Colonic mucosa (tissue), 4 donors: ENCODE measurements at places on chromosomes 3 and 15.
A peak's percentile ranks its signal among the peaks of the same experiment; 100 is the strongest.

- DNase-seq = no peak
These were observed 17.9 kb upstream of the ICE2 start for GRCh38 chr15:60496853-60497252.

DNA sequence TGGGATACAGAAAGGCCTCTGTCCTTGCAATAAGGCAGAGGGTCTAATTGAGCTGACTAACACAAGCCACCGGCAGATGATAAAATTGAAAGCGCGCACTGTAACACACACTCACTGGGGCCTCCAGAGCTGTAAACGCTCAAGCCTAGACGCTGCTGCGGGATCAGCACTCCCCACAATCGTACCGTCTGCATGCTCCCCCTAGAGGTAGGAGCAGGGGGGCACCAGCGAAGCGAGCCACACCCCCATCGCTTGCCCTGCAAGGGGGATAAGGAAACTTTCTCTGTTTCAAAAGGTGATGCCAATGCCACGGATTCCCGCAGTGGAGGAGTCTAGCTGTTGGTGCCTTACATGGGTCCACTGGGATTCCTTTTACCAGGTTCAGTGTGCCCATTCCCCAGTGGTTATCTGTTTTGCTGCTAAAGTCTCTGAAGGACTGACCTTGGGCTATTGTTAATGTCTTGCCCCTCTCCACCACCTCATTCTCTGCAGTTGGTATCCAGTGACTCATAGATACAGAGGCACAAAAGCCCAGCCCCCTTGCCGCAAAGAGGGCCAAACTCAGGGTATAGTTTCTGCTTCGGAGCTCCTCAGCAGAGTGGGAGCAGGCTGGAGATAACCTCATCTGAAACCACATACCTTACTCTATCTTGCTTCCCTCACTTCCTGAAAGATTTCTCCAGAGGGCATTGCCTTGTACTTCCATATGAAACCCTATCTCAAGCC, 139.3 kb upstream of the KBTBD8 start:
- DNase-seq = no peak

- DNase-seq = no peak
These were observed 9.6 kb downstream of the SQOR start for GRCh38 chr15:45644437-45644836.

DNA sequence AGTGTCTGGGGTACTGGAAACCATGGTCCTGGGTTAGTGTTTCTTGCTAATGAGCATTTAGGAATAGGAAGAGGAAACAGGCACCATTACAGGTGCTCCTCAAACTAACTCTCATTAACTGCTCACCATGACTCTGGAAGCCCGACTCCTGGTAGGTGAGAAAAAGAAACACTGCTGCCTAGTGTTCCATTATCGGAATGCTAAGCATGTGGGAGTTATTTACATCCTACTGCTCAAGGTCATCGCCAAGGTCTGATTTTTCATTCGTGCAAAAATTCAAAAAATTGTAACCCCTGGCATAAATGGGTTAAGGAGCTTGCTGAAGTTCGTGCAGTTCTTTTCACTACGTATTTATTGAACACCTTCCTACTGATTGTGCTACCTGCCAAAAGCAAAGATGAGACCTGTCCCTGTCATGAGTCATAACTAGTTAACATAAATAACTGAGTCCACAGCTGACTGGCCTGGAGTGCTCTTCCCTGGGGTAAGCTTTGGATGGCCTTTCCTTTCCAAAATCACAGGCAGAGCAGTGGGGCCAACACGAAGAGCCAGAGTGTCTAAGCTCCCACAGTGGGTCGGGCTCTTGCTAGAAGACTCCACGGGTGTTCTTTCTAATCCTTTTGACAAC, 22.7 kb upstream of the PAQR5 start:
- no peak for DNase-seq

GRCh38 chr3:112770032-112770626, 76.5 kb downstream of the CD200R1L start:
- no peak for DNase-seq

DNA sequence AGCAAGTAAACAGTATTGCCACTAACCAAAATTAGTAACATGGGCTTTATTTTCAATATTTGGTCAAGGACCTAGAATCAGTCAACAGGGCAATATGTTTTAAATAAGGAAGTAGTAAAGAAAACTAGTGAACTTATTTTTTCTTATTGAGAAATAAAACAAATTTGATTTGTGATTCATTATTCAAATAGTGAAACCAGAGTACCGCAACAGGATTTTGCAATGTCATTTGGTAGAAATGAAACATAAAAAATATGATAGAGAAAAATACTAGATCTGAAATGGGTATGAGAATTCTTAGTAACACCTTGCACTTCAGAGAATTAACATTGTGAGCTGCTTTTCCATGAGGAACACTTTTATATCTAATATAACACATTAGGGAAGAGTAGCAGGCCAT, 291.8 kb upstream of the GBE1 start:
- DNase-seq = no peak

DNA sequence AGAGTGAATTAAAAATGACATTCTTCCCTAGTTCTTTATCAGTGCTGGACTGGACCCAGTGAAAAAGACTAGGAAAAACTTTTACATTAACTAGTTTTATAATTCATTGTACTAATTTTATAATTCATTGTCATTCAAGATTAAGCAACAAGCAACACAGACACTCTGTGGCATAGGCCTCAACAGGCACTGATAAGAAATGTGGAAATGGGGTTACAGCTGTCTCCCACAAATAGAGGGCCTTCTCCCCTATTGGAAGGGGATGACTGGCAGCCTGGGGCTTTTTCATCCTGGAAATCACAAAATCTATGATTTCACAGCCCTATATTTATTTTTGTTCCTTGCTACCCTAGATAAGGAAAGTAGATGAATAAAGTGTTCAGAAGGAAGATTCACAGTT, 370.6 kb downstream of the GBE1 start:
- DNase-seq = no peak

- DNase-seq = no peak
These were observed 96.2 kb downstream of the DUT start for GRCh38 chr15:48427479-48427878.

- DNase-seq = peak; percentile 45
These were observed at the start of gene TPRG1 for GRCh38 chr3:189171707-189172106. TSS of gene TPRG1 (plus strand) at chr3:189171971. CDS start at chr3:189207385, 35,414 bp downstream.

DNA sequence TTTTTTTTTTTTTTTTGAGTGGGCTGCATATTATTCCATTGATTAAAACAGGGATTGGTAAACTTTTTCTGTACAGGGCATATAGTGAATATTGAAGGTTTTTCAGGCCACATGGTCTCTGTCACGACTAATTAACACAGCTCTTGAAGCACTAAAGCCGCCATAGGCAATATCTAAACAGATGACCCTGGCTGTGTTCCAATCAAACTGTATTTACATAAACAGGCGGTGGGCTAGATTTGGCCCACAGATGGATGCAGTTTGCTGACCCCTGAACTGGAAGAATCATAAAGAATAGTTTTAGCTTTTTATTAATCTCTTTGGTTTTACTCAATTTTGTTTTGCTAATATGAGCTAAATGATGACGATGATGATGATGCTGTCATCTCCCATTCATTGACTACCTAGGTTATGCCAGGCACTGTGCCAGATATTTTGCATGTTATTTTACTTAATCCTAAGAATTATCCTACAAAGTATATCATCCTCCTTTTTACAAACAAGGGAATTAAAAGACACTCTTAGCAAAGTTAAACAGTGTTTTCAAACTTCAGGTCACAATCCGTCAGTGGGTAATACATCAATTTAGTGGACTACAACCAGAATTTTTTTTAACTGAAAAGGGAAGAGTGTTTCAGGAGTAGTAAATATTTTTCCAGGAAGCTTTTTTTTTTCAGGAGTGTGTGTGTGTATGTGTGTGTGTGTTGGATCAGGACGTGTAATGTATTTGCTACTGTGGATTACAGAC, 54.3 kb downstream of the LMCD1 start:
- DNase-seq = no peak

DNA sequence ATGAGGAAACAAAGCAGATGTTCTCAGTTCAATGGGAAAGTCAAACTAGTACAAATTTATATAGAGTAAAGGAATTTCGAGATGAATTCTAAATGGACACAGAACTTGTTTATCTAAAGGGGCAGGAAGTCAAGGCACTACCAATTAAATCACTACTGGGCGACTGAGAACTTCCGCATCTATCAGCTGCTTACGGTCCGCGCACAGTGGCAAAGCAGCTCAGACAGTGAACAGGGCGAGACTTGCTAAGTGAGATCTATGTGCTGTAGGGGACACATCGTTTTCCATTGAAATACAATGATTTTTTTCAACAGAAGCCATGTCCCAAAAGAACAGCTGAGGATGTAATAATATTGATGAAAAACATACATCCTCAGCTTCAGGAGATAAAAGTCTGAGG, 105.0 kb downstream of the CHRNA7 start:
- DNase-seq = no peak

DNA sequence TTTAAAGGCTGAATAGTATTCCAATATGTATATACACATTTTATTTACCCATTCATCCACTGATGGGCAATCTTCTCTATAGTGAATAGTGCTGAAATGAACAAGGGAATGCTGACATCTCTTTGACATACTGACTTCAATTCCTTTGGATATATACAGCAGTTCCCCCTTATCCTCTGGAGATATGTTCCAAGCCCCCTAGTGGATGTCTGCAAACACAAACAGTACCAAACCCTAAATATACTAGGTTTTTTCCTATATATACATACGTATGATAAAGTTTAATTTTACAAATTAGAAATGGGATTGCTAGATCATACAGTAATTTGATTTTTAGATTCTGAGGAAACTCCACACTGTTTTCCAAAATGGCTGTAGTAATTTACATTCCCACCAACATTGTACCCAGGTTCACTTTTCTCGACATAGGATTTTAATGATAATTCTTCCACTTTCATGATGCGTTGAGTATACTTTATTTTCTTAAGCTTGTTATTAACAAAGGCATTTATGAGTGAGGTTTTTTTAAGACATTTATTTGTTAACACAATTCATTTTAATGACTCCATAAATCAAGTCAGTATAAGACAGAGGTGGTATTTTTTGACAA, 38.2 kb downstream of the VPS13C start:
- no peak for DNase-seq

- peak; percentile 62 for DNase-seq
These were observed 2.1 kb downstream of the IDH2 start for GRCh38 chr15:90099868-90100831.

DNA sequence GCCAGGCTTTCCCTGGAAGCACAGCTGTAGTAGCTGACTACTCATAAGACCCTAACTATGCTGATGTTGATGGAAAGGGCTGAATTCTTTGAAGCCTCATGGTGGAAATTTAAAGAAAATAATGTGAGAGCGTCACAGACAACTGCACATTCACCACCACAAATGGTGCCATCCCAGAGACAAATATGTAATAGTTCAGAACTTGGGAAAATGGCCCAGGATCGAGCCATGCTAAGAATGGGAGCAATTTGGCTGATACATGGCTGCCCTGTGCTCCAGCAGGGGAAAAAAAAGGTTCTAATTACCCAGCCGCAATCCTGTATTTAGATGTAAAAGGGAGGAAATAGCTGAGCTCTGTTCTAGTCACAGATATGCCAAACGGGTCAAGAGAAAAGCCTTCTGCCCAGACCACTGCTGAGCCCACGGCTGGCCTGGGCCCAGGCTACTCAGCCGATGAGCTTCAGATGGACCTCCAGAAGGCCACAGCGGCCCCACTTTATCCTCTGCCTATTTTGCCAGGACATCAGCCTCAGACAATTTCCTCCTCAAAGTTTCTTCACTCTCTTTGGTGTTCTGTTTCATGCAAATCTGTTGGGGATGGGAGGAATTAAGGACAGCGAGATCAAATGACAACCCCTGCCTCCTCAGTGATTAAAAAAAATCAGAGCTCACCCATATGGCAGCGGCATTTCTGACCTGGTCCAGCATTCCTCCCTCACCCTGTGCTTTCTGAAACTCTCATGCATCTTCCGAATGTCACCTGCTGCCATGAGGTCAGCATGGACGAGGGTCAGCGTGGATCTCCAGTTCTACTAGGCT, 54.5 kb upstream of the MEX3B start:
- DNase-seq = no peak

- no peak for DNase-seq
These were observed 241.3 kb downstream of the NEK10 start for GRCh38 chr3:27127879-27128278.

- DNase-seq = no peak
These were observed 362.8 kb upstream of the RGMA start for GRCh38 chr15:93451822-93452221.

DNA sequence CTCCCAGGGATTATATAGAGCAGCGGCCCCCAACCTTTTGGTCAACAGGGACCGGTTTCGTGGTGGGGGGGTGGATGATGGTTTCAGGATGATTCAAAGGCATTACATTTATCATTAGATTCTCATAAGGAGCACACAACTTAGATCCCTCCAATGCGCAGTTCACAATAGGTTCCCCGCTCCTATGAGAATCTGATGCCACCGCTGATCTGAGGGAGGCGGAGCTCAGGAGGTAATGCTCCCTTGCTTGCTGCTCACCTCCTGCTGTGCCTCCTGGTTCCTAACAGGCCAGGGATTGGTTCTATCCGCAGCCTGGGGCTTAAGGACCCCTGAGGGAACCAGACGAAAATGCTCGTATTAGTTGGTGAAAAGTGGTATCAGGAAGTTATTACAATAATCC, 1.3 kb upstream of the HACD2 start:
- peak; percentile 75 for DNase-seq

DNA sequence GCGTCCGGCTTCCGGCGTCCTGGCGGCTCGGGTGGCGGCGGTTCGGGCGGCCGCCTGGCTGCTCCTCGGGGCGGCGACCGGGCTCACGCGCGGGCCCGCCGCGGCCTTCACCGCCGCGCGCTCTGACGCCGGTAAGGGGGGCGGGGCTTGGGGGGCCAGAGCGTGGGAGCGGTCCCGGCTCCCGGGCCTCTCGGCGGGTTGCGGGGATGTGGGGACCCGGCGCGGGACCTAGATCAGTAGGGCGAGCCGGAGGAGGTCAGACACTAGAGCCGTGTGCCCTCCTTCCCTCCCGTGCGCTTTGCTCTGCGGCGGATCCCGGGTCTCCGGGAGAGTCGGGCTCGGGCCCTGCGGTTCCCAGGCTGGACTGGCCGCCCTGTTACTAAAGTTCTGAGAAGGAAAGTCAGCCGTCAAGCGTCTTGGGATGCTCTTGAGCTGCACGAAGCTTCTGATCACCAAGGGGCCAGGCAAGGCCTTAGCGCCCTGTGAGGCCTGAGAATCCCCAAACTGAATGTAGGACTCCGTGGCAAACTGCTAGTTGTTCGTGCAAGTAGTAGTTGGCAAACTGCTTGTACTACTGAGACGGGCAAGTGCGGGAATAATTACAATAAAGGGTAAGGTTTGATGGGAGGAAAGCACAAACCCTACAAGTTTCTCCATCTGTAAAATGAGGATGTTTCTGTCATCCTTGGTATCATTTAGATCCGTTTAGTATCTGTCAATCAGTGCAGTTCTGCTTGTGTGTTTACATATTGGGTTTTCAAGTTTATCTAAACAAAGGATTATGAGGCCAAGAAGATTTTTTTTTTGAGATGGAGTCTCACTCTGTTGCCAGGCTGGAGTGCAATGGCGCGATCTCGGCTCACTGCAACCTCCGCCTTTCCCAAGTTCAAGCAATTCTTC, 587 bp downstream of the PIGX start:
- DNase-seq = peak; percentile 70

GRCh38 chr3:52979190-52979983, 66.5 kb downstream of the SFMBT1 start:
- DNase-seq = no peak

- no peak for DNase-seq
These were observed 54.4 kb downstream of the ANXA2 start for GRCh38 chr15:60343221-60343970.

GRCh38 chr3:51955175-51955892, at the start of gene GPR62:
TSS of gene GPR62 (plus strand) at chr3:51955381. CDS start at chr3:51955653, 272 bp downstream.
- no peak for DNase-seq

GRCh38 chr3:13966302-13966701, 86.4 kb upstream of the WNT7A start:
- DNase-seq = no peak

GRCh38 chr3:54994111-54994513, 66.3 kb upstream of the LRTM1 start:
- no peak for DNase-seq
